ENCODE measurements at places on chromosomes 6 and 20.
A peak's percentile ranks its signal among the peaks of the same experiment; 100 is the strongest.

DNA sequence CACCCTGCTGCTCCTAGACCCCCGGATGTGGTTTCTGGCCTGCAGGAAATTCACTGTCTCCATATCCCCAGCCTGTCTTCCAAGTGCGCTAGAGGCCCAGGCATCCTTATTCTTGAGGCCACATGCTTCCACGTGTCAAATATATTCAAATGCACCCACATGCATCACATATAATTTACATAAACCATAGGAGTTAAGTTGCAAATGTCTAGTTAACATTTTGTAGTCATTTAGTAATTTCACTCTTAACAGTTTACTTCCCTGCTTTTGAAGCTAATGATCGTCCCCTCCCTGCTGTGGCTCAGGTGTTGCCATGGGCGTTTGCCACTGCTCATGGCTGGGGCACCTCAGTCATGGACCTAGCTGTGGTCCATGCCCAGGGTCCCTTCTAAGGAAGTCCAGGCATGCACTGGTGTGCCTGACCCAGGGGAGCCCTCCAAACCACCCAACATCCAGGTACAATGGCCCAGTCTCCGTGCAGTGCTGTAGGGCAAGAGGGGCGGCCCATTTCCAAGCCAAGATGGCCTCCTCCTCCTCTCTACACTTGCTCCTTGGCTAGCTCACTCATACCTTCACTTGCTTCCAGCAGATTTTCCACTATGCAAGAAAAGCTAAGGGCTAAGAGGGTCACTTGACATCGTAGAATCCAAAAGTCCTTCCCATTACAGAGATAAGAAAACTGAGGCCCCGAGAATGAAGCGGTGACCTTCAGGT, 42.4 kb downstream of the FGD2 start:
- no peak for DNase-seq

DNA sequence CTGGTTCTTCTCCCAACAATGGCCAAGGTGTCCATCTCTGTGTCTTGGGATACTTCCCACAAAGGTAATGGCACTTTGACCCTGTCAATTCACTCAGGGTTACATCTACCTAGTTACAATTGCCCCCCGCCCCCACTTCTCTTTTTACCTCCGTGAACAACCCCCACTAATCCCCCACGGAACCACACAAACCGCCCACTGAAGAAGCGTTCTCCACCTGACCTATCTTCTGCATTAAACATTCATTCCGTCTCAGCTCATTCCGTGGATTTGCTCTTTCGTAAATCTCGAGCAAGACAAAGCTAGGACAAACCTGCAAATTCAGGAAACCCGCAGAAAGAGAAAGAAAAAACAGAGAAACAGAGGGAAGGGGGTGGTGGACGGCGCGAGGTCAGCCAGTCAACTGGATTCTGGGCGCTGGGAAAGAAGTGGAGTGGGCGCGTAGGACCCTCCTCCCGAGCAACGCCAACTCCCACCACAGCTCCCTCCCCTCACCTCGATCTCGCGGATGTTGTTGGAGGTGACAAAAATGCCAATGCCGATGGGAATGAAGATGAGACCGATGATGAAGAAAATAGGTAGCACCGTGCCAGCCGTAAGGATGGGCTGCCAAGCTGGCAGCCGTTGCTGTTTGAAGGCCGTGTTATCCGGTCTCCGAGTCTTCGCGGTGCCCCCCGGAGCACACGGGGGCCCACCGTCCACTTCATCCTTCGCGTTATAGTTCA, 523 bp downstream of the TMEM30A start:
- DNase-seq: peak; percentile 53

- no peak for DNase-seq
These were observed 31.9 kb downstream of the GINS1 start for GRCh38 chr20:25439328-25439727.

DNA sequence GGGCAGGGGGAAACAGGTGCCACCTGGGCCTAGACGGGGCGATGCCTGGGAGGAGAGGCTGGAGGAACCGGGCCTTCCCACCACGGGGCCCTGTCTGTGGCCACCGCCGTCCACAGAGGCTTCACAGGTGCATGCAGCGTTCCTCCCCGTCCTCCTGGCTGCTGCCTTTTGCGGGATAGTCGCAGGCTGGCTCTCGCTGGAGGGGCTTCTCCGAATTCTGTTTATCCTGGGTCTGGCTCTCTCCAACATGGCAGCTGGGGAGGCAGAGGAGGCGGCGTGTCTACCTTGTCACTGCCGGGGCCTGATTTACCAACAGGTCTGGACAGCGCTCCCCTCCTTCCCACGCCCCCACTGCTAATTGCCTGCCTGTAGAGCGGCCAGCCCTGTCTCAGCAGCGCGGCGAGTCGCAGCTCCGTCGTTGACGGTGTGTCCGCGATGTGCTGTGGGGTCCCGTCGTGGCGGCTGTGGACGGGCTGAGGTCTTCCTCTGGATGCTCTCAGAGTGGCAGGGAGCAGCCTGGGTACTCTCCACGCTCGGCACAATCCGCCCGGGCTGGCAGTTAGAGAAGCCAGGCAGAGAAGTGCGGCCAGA, 262.9 kb downstream of the TAF4 start:
- no peak for DNase-seq

GRCh38 chr6:53805016-53805415, 10.2 kb downstream of the LRRC1 start:
- no peak for DNase-seq

DNA sequence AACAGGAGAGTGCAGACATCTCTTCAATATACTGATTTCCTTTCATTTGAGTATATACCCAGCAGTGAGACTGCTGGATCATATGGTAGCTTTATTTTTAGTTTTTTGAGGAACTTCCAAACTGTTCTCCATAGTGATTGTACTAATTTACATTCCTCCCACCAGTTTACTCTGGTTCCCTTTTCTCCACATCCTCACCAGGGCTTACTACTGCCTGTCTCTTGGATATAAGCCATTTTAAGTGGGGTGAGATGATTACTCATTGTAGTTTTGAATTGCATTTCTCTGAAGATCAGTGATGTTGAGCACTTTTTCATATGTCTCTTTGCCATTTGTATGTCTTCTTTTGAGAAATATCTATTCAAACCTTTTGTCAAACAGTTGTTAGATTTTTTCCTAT, 64.9 kb upstream of the HMGCLL1 start:
- no peak for DNase-seq

DNA sequence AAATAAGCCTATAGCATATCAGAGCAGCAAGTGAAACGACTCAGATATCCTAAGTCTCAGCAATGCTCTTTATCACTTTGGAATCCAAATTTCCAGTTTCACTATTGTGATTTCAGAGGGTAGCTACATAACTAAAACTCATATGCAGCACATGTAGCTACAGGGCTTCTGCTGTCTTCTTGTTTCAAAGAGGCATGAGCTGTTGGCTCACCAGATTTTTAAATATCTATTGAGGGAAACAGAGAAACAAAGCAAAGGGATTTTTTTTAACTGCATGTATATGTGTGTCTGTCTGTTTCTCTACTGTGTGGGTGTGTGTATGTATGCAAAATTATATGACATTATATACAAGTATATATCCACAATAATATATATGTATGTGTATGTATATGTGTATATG, 258.4 kb downstream of the HDGFL1 start:
- no peak for DNase-seq

- DNase-seq: peak; percentile 50
These were observed 117.9 kb downstream of the GMDS start for GRCh38 chr6:2127484-2127911.

DNA sequence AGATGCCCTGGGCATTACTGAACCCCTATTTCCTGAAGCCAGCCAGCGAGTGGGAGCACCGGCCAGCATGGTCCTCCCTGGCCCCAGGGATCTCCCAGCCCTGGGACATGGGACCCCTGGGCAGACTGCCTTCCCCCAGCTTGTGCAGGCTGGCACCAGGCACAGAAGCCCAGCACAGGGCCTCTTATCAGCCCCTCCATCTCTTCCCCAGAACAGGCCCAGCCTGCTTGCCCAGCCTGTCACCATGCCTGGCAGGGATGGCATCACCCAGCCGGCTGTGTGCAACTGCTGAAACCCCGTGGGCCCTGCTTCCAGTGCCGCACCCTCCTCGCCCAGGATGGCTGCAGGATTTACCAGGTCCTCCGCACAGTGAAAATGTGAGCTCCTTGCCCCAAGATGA, 6.1 kb upstream of the OSBPL2 start:
- no peak for DNase-seq

GRCh38 chr6:42394151-42394550, 57.6 kb downstream of the TRERF1 start:
- no peak for DNase-seq

DNA sequence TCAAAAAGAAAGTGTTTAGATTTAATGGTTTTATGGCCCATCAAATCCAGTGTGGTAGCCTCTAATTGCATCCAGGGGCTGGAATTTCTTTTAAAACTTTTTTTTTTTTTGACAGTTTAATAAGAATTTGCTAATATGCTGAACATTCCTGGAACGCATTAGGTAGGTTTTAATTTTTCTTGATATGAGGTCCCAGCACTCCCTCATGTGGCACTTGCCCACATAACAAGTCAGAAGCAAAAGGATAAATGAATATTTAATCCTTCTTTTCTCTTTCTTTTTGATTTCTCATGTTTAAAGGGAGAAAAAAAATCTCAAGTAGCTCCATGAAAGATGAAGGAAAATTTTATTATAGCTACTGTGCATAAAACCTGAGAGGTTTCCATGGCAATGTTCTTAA, 13.5 kb downstream of the HAO1 start:
- no peak for DNase-seq

DNA sequence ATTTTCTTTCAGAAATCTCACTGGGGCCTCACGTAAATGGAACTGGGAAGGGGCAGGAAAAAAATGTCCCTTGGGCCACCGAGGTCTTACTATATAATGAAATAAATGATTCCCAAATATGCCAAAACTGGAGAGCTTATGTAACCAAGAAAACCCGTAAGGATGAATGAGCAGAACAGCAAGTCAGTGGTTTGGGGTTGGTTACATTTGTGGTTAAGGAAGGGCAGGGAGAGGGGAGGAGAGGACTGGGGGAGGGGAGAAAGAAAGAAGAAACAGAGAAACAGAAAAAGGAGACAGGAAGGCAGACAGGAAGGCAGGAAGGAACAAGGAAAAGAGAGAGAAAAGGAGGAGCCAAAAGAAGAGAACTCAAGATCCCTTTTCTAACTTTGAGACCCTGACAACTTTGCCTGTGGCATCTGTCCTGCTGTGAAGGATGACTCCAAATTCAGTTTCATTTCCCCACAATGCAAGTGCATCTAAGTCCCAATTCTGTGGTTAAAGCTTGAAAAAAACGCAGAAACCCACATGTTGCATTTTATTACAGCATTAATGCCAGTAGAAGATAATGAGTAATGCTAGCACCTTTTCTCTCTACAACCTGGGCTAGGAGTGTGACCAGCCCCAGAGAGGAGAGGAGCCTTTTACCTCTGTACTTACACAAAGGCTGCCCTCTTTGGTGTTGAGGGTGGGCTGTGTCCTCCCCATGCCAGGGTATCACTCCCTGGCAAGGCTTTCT, 10.8 kb upstream of the ARMC2 start:
- DNase-seq: no peak

- DNase-seq: no peak
These were observed 53.8 kb upstream of the TSHZ2 start for GRCh38 chr20:52918311-52918710.

- DNase-seq: no peak
These were observed 176.0 kb downstream of the MRPL14 start for GRCh38 chr6:43951063-43951755.

GRCh38 chr6:1917626-1918371, 308.1 kb downstream of the FOXC1 start:
- DNase-seq: no peak

- no peak for DNase-seq
These were observed 502.4 kb upstream of the SULF2 start for GRCh38 chr20:48287552-48288170.

DNA sequence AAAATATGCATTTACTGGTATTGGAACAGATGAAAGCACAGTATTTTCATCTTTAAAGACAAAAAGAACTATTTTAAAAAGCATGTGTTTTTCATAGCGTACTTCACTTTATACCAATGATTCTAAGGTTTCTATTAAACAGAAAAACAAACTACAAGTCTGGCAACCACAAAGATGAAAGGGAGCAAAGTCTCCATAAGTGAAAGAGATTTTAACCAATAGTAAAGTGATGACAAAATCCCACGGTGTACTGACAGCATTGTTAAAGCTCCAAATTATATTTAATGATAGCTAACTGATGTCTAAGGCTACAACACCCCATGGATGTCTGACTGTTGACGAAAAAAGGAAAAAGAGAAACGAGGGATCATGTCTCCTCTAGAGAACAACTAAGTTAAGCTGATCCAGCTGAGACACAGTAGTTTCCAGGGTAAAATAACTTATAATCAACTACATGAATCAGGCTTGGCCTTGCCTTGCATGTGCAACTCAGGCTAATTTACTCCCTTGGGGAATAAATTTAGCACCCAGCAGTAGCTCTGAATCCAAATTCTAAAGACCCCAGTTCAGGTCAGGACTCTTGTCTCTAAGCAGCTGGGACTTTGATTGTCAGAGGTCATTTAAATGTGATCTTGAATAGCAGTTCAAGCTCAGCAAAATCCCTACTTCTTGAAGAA, 56.0 kb upstream of the TAB2 start:
- no peak for DNase-seq

- DNase-seq: no peak
These were observed 58.2 kb downstream of the IGF2R start for GRCh38 chr6:160027076-160027475.

DNA sequence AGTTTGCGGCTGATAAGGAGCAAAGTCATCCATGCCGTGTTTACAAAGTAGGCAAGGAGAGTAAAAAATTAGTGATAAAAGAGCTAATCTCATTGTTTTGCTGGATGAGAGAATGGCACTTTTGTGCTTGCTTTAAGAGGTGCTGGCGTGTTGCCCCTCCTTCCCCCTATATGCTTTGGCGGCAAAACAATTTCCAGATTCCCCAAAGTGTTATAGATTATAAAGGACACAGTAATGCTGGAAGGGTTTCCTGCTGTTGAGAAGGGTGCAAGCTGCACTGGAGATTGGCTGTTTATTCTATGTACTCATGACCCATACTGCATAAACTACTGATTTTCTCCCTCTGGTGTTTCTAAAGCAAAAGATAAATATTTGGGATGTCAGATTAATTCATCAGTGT, 338.9 kb upstream of the MAP3K7 start:
- no peak for DNase-seq

DNA sequence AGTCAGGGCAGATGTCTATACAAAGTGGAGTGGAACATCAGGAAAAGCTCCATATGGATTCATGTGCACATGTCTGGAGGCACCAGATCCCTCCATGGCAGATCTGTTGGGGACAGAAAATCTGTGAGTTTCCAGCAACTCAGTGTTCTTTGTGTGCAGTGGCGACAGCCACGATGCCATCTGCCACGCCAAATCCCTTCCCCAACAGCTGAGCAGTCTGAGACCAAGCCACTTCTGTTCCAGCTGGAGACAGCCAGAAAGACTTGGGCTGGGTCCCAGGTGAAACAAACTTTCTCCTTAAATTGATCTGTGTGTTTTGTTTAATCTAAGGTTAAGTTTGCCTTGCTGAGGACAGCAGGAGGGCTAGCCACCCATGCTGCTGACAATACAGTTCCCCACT, 22.9 kb downstream of the FKBP1A start:
- no peak for DNase-seq

Measured in CD8-positive, alpha-beta memory T cell (primary cell).